Tracheal epithelial cell (primary cell): ENCODE measurements at places on chromosomes 11 and 22. TPM values are rescaled to one million over a fixed set of nuclear protein-coding genes. Genes with fewer than 3 reads are reported as not detected.

Gene TPH1
- under 0.01 TPM in 2 replicates for total RNA-seq

Gene RCOR2
- 1.9 and 4.0 TPM in 2 replicates for total RNA-seq

Gene CSRP3
- total RNA-seq = not detected in 2 replicates

Gene GALR3
- not detected in 2 replicates for total RNA-seq

Gene GPHA2
- total RNA-seq = not detected in 2 replicates

Gene DBX1
- not detected in 2 replicates for total RNA-seq

Gene ABCC8
- not detected in 2 replicates for total RNA-seq

Gene RFPL3
- not detected in 2 replicates for total RNA-seq

Gene DMC1
- 1.3 and 2.2 TPM in 2 replicates for total RNA-seq

Gene GGTLC2
- total RNA-seq = not detected in 2 replicates

Gene SCGB1A1
- total RNA-seq = not detected in 2 replicates

Gene INPP5J
- total RNA-seq = under 0.01 and 0.21 TPM in 2 replicates

Gene PATE4
- not detected in 2 replicates for total RNA-seq

Gene RFPL2
- not detected in 2 replicates for total RNA-seq

Gene MMP10
- 2.3 and 7.7 TPM in 2 replicates for total RNA-seq

Gene CATSPER1
- under 0.01 TPM in 1 of 2 replicates, not detected in the other for total RNA-seq

Gene KDM4E
- total RNA-seq = not detected in 2 replicates

Gene ACTN3
- total RNA-seq = not detected in 2 replicates

Gene CRYBA4
- total RNA-seq = not detected in 2 replicates

Gene CBX7
- 0.48 and 2.6 TPM in 2 replicates for total RNA-seq

Gene OSBPL5
- total RNA-seq = 19.8 and 20.7 TPM in 2 replicates

Gene PRR33
- not detected in 2 replicates for total RNA-seq

Gene RTN4RL2
- total RNA-seq = not detected in 2 replicates

Gene IL18
- 30.8 and 91.9 TPM in 2 replicates for total RNA-seq

Gene OR51B4
- total RNA-seq = not detected in 2 replicates

Gene LINC01488
- not detected in 2 replicates for total RNA-seq

Gene FREY1
- total RNA-seq = 0.48 and 2.6 TPM in 2 replicates

Gene CFAP300
- total RNA-seq = 3.6 and 8.7 TPM in 2 replicates

Gene DERL3
- 1.2 TPM in 1 of 2 replicates, not detected in the other for total RNA-seq

Gene OR8G1
- total RNA-seq = not detected in 2 replicates
